Activated CD8-positive, alpha-beta memory T cell treated with anti-CD3 and anti-CD28 coated beads for 36 hours (primary cell): ENCODE measurements at places on chromosomes 1 and 21. TPM values are rescaled to one million over a fixed set of nuclear protein-coding genes. Genes with fewer than 3 reads are reported as not detected.

The L1TD1 gene
- total RNA-seq = not detected

The NUDT4B gene
- 0.44 TPM for total RNA-seq

The NBPF4 gene
- total RNA-seq = 0.10 TPM

The ZNF697 gene
- total RNA-seq = 1.0 TPM

The RAB7B gene
- not detected for total RNA-seq

The SLC16A4 gene
- 0.21 TPM for total RNA-seq

The CAMTA1 gene
- total RNA-seq = 66.5 TPM

The MT1HL1 gene
- not detected for total RNA-seq

The ARL8A gene
- total RNA-seq = 53.2 TPM

The LEPR gene
- 1.3 TPM for total RNA-seq

The C1QA gene
- total RNA-seq = not detected

The TBX15 gene
- not detected for total RNA-seq

The PARS2 gene
- total RNA-seq = 8.5 TPM

The TMIGD3 gene
- total RNA-seq = not detected

The PGBD5 gene
- total RNA-seq = not detected

The TMEM82 gene
- total RNA-seq = not detected

The ACTL8 gene
- not detected for total RNA-seq

The RAB29 gene
- 34.1 TPM for total RNA-seq

The FLG2 gene
- not detected for total RNA-seq

The CFAP107 gene
- not detected for total RNA-seq

The GUCA2A gene
- not detected for total RNA-seq

The WLS gene
- not detected for total RNA-seq

The KCNC4 gene
- total RNA-seq = 9.4 TPM

The ARHGEF11 gene
- total RNA-seq = 2.1 TPM

The NR0B2 gene
- not detected for total RNA-seq

The SYNC gene
- not detected for total RNA-seq

The SETDB1 gene
- 44.0 TPM for total RNA-seq

The ITSN1 gene
- total RNA-seq = 4.8 TPM

The TIAM1 gene
- 31.0 TPM for total RNA-seq

The CHIA gene
- total RNA-seq = not detected

The DEPDC1 gene
- 13.0 TPM for total RNA-seq

The FCRL2 gene
- total RNA-seq = not detected

The VWA5B1 gene
- not detected for total RNA-seq

The UBXN10 gene
- 0.59 TPM for total RNA-seq

The CFAP74 gene
- total RNA-seq = not detected

The PADI2 gene
- total RNA-seq = not detected

The KCNE2 gene
- total RNA-seq = not detected

The OR10Z1 gene
- total RNA-seq = not detected

The PCSK9 gene
- total RNA-seq = not detected

The CHRM3 gene
- 0.53 TPM for total RNA-seq

The LY9 gene
- total RNA-seq = 4.2 TPM

The HES4 gene
- total RNA-seq = 0.27 TPM

The AQP10 gene
- not detected for total RNA-seq

The LRRC53 gene
- not detected for total RNA-seq

The OR1C1 gene
- not detected for total RNA-seq

The ZNF670 gene
- 4.1 TPM for total RNA-seq

The LCE2C gene
- not detected for total RNA-seq

The UBE2U gene
- total RNA-seq = not detected

The MIXL1 gene
- 0.11 TPM for total RNA-seq

The ADORA3 gene
- not detected for total RNA-seq

The CA14 gene
- total RNA-seq = not detected

The FCGR3A gene
- total RNA-seq = not detected

The DYRK3 gene
- 14.4 TPM for total RNA-seq

The SFN gene
- total RNA-seq = 0.27 TPM
